Mammary epithelial cell (primary cell): ENCODE measurements at places on chromosomes 4 and X.
A peak's percentile ranks its signal among the peaks of the same experiment; 100 is the strongest.

GRCh38 chr4:99715286-99715685, 57.7 kb upstream of the C4orf54 start:
- DNase-seq, result peak; percentile 64

GRCh38 chrX:150163956-150164726, 199.0 kb upstream of the MAMLD1 start:
- no peak for DNase-seq

DNA sequence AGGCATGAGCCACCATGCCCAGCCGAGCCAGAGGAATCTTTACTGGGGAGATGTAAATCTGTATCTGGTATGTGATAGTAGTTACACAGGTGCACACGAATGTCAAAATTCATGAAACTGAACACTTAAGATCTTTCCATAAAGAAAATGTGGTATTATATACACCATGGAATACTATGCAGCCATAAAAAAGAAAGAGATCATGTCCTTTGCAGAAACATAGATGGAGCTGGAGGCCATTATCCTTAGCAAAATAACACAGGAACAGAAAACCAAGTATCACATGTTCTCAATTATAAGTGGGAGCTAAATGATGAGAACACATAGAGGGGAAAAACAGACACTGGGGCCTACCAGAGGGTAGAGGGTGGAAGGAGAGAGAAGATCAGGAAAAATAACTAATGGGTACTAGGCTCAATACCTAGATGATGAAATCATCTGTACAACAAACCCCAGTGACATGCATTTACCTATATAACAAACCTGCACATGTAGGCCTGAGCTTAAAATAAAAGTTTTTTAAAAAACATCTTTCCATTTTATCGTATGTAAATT, 7.8 kb downstream of the TMEM156 start:
- no peak for DNase-seq

DNA sequence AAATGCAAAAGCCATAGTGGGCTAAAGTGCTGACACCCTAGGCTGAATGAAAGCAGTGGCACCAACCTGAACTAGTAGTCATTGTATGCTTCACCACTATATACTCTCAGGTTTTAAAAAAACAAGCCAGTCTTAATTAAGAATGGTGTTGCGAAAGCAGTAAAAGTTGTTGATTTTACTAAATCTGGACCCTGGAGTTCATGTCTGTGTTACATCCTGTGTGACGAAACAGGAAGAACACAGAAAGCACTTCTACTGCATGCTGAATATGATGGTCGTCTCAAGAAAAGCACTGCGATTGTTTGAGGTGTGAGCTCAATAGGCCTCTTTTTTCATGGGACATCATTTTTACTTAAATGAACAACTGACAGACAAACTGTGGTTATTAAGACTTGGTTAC, 24.2 kb upstream of the GDPD2 start:
- no peak for DNase-seq
